ENCODE measurements at places on chromosomes 5 and 9. TPM values are rescaled to one million over a fixed set of nuclear protein-coding genes. Genes with fewer than 3 reads are reported as not detected.

Gene ZFR
- total RNA-seq: 60.1 TPM

GRCh38 chr5:68662804-68663307 is 431.0 kb upstream of the SLC30A5 start:
- H3K36me3 ChIP-seq: no peaks in the 10 kb centered on the region
- no peak for DNase-seq
- H3K27me3 ChIP-seq: no peaks in the 10 kb centered on the region
- no peak overlapping the region for H3K27ac ChIP-seq
- no peaks in the 10 kb centered on the region for H3K4me1 ChIP-seq
- H3K4me3 ChIP-seq: no peak overlapping the region

GRCh38 chr9:110531776-110532175 is 47.8 kb downstream of the SVEP1 start:
- no peak overlapping the region for H3K4me3 ChIP-seq
- no peaks in the 10 kb centered on the region for H3K4me1 ChIP-seq

DNA sequence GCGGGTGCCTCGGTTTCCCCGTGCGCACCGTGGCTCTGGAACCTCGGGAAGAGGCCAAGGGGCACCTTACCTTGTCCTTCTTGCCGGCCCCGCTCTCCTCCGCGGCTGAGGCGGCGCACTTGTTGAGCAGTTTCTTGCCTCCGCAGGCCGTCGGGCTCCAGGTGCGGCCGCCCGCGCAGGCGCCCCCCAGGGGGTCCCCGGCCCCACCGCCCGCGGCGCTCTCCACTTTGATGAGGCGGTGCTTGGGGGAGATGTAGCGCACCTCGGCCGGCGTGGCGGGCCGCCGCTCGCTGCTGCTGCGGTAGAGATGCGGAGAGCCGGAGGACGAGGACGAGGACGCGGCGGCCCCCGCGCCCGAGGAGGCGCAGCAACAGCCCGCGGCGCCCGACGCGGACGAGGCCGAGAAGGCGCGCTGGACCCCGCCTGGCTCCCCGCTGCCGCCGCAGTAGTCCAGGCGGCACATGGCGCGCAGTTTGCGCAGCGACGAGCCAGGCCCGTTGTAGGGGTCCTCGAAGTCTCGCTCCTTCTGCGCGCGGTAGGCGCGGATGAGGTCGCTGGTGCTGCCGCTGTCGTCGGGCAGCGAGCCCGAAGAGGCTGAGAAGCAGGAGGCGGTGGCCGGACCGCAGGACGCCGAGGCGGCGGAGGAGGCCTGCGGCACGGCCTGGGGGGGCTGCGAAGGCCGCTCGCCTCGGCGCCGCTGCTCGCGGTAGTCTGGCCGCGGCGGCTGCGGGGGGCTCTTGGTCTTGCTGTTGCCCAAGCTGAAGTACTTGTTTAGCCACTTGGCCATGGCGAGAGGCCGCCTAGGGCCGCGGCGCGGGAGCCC is 957 bp downstream of the SHB start:
- H3K36me3 ChIP-seq: no peaks in the 10 kb centered on the region
- H3K27me3 ChIP-seq: no peaks in the 10 kb centered on the region
- peaks cover 48% of the 10 kb centered on the region for H3K4me1 ChIP-seq
- H3K27ac ChIP-seq: peak overlapping the region; percentile 92
- DNase-seq: no peak

DNA sequence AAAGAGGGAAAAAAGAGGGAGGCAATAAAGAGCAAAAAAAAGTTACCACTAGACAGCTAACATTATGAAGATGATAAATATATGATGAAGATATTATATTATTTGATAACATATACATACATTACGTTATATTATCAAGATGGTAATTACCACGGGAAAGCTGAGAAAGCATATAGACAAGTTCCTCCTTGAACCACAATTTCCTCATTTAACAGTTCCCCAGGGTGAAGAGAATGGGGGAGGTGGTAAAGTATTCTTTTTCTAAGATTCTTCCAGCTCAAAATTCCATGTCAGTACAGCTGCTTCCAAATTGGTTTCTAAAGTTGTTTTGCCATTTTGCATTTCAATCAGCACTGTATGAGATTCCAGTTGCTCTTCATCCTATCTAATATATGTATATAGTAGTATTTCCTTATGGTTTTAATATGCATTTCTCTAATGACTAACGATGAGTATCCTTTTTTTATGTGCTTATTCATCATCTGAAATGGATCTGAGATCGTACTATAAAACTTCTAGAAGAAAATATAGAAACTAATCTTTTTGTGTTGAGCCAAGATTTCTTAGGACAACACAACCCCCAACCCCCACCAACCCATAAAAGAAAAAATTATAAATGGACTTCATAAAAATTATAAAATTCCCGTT is 49.5 kb upstream of the C9orf72 start:
- DNase-seq: no peak
- no peak overlapping the region for H3K27ac ChIP-seq
- H3K4me1 ChIP-seq: no peaks in the 10 kb centered on the region
- no peak overlapping the region for H3K4me3 ChIP-seq
- H3K36me3 ChIP-seq: no peaks in the 10 kb centered on the region

DNA sequence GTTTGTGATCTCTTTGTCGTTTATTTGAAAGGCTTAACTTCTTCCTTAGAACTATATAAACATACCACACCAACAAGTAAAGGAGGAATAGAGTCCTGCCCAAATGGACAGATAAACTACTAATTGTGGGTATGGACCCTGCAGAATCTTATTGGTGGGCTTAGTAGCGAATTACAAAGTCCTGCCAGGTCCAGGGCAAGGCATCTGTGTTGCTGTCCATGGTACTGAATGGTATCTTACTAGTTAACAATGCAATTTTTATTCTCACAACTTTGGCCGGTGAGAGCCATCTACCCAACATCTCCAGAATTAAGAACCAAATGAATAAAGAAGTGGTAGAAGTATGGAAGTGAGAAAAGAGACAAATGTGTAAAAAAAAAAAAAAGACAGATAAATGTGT is 1782.4 kb upstream of the WWC1 start:
- H3K4me3 ChIP-seq: no peak overlapping the region
- H3K27ac ChIP-seq: no peak overlapping the region
- H3K4me1 ChIP-seq: no peaks in the 10 kb centered on the region
- no peaks in the 10 kb centered on the region for H3K27me3 ChIP-seq
- DNase-seq: no peak

- no peaks in the 10 kb centered on the region for H3K27me3 ChIP-seq
- peaks cover 4% of the 10 kb centered on the region for H3K36me3 ChIP-seq
- H3K4me1 ChIP-seq: no peaks in the 10 kb centered on the region
Measured at GRCh38 chr5:139369181-139369580, 13.9 kb downstream of the SLC23A1 start.

Gene FYB1
- 0.44 TPM for total RNA-seq

Gene BHMT
- total RNA-seq: not detected

DNA sequence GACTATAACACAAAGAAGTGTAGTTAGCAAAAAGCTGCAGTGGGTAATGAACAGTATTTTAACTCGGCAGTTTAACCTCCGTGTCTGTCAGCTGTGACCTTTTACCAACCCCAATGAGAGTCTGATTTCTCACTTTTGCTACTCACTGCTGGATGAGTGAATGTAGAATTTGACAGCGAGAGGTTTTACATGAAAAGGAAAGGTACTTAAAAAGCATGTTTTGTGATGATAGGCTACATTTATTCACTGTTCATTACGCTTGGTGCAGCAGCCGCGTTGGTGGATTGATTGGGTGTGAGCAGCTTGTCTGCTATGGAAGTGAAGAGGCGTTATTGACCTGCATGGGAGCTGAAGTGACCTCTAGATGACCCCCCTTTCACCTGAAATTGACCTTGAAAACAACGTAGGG is 867.7 kb downstream of the NR2F1-AS1 start:
- H3K4me1 ChIP-seq: no peaks in the 10 kb centered on the region
- DNase-seq: no peak
- no peak overlapping the region for H3K4me3 ChIP-seq
- no peak overlapping the region for H3K27ac ChIP-seq

- H3K27ac ChIP-seq: no peak overlapping the region
- no peak overlapping the region for H3K4me3 ChIP-seq
Measured at GRCh38 chr5:146726891-146727290, 151.7 kb downstream of the PPP2R2B start.

Gene AGXT2
- not detected for total RNA-seq

GRCh38 chr9:22129133-22129532 is 120.0 kb upstream of the CDKN2B start:
- H3K27ac ChIP-seq: peak overlapping the region; percentile 17
- H3K27me3 ChIP-seq: no peaks in the 10 kb centered on the region
- peaks cover 26% of the 10 kb centered on the region for H3K4me1 ChIP-seq
- H3K36me3 ChIP-seq: no peaks in the 10 kb centered on the region

Gene RFESD
- 2.0 TPM for total RNA-seq

Gene IL9
- total RNA-seq: not detected

Gene FOXD1
- total RNA-seq: 0.20 TPM

DNA sequence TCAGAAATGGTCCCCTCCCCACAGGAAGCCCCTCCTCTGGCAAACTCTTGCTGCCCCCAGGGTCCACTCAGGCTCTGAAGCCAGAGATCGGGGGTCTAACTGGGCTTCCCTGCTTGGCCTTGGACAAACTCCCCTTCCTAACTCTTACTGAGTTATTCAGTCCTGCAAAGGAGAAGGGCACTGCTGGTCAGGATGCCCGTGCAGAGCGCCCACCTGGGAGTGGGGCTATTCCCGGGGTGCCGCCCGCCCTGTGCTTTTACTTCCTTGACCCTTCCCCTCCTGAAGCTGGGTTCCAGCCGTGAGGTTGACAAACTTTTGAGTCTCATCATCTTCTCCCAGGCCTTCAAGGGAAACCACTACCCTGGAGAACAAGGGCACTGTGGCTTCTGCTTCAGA is 4.9 kb downstream of the TBC1D9B start:
- DNase-seq: no peak
- no peak overlapping the region for H3K27ac ChIP-seq
- no peaks in the 10 kb centered on the region for H3K27me3 ChIP-seq

Gene ARID3C
- total RNA-seq: not detected

Gene TAF1L
- total RNA-seq: not detected

DNA sequence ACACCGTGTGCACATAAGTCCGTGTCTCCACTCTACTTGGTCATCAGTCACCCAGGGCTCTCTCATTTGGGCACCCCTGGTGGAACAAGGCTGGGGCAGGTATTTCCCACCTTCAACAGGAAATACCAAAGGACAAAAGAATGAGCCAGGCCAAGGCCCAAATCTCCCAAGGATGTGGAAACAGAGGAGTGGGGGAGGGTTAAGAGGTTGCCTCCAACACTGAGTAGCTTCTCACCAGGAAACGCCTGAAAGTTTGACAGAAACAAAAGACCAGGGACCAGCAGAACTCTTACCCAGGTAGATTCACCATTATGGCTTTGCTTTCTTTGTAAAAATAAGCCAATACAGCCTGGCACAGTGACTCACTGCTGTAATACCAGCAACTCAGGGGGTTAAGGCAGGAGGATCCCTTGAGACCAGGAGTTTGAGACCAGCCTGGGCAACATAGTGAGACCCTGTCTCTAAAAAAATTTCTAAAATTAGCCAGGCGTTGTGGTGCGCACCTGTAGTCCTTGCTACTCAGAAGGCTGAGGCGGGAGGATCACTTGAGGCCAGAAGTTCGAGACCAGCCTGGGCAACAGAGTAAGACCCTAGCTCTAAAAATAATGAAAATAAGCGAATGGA is 12.7 kb downstream of the SLC1A3 start:
- no peaks in the 10 kb centered on the region for H3K4me1 ChIP-seq
- H3K36me3 ChIP-seq: no peaks in the 10 kb centered on the region
- no peak overlapping the region for H3K27ac ChIP-seq
- no peak overlapping the region for H3K4me3 ChIP-seq
- DNase-seq: no peak

Gene SLC31A1
- total RNA-seq: 22.7 TPM

DNA sequence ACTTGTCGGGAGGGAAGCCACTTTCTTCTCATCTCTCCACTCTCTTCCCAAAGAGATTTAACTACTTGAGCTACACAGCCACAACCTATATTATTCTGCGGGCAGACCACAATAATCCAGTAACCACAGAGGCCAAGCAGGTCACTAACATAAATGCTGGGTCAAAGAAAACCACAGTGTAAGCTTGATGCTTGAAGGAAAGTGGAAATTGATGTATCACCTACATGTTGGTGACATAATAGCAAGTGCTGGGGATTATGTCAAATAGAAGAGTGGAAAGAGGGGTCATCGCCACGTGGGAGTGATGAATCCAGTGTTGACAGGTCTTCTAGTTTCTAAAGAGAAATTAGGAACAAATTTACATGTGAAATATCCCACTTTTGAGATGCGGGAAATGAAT is 40.9 kb downstream of the RFK start:
- no peak overlapping the region for H3K4me3 ChIP-seq
- no peak overlapping the region for H3K27ac ChIP-seq
- no peaks in the 10 kb centered on the region for H3K36me3 ChIP-seq
- H3K27me3 ChIP-seq: peaks cover 2% of the 10 kb centered on the region

GRCh38 chr5:96733771-96734500 is 71.8 kb downstream of the CAST start:
- H3K27me3 ChIP-seq: no peaks in the 10 kb centered on the region
- peaks cover 4% of the 10 kb centered on the region for H3K36me3 ChIP-seq
- no peak overlapping the region for H3K4me3 ChIP-seq
- DNase-seq: no peak
- no peak overlapping the region for H3K27ac ChIP-seq

GRCh38 chr9:137223078-137223970 is 1.3 kb upstream of the RNF208 start:
- H3K4me1 ChIP-seq: peaks cover 18% of the 10 kb centered on the region
- H3K4me3 ChIP-seq: peak overlapping the region; percentile 91
- H3K27ac ChIP-seq: peak overlapping the region; percentile 68
- H3K27me3 ChIP-seq: no peaks in the 10 kb centered on the region

Gene SLC34A1
- not detected for total RNA-seq

Gene LCN2
- not detected for total RNA-seq

DNA sequence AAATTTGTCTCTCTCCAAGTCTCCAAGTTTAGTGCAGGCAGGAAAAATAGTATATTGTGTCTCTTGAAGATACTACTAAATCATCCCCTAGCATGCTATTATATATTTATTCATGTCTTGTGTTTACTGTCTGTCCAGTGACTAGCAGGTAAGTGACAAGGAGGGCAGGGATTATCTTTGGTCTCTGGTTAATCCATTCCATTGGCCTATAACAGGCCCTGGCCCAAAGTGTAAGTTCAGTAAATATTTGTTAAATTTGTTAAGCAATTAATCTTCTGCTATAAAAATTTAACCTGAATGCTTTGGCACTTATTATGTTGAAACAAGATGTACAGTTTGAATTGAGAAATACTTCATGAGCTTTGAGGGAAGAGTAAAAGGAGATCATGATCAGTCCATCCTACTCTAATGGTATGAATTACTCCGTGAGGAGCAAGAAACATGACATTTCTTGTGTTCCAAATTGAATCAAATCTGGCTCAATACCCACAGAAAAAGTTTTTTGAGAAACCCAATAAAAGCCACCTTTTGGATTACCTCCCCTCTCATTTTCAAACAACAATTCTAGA is 219.7 kb downstream of the DTWD2 start:
- no peak overlapping the region for H3K27ac ChIP-seq
- no peaks in the 10 kb centered on the region for H3K27me3 ChIP-seq
- no peaks in the 10 kb centered on the region for H3K36me3 ChIP-seq

- H3K4me1 ChIP-seq: no peaks in the 10 kb centered on the region
- no peak for DNase-seq
- H3K27ac ChIP-seq: no peak overlapping the region
- no peak overlapping the region for H3K4me3 ChIP-seq
- H3K36me3 ChIP-seq: no peaks in the 10 kb centered on the region
Measured at GRCh38 chr5:173530547-173530946, 85.9 kb downstream of the BOD1 start.

Gene ECSCR
- 377 TPM for total RNA-seq

Gene TAF11L9
- not detected for total RNA-seq
